ENCODE measurements at places on chromosomes 13 and 19. TPM values are rescaled to one million over a fixed set of nuclear protein-coding genes. Genes with fewer than 3 reads are reported as not detected.

The APOE gene
- total RNA-seq = 2,216 TPM

DNA sequence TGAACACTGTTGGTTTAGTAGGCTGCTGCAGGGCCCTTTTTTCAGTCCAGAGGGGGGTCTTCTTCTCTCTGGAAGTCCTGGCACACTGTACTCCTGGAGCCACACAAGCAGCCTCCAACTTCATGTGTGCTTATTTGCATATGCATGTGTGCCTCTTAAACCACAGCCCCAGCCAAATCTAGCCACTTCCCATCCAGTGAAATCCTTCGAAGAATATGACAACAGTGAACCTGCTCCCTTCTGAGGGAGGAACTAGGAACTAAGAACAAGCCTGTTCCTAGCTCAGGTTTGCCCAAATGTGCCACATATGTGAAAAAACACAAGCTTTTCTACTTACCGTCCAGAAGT, 348.5 kb downstream of the FOXO1 start:
- peaks cover 2% of the 10 kb centered on the region for H3K4me1 ChIP-seq
- no peak for DNase-seq
- no peak overlapping the region for H3K4me3 ChIP-seq
- H3K36me3 ChIP-seq = no peaks in the 10 kb centered on the region
- no peaks in the 10 kb centered on the region for H3K27me3 ChIP-seq

GRCh38 chr13:39226359-39226758, 188.1 kb downstream of the NHLRC3 start:
- no peaks in the 10 kb centered on the region for H3K27me3 ChIP-seq
- H3K4me3 ChIP-seq = no peak overlapping the region
- H3K27ac ChIP-seq = no peak overlapping the region
- no peaks in the 10 kb centered on the region for H3K36me3 ChIP-seq
- DNase-seq = no peak

- no peaks in the 10 kb centered on the region for H3K4me1 ChIP-seq
- peaks cover 64% of the 10 kb centered on the region for H3K36me3 ChIP-seq
- H3K27ac ChIP-seq = peak overlapping the region; percentile 1
- H3K27me3 ChIP-seq = no peaks in the 10 kb centered on the region
- H3K4me3 ChIP-seq = no peak overlapping the region
Measured at GRCh38 chr13:112842343-112842856, 126.6 kb upstream of the MCF2L start.

DNA sequence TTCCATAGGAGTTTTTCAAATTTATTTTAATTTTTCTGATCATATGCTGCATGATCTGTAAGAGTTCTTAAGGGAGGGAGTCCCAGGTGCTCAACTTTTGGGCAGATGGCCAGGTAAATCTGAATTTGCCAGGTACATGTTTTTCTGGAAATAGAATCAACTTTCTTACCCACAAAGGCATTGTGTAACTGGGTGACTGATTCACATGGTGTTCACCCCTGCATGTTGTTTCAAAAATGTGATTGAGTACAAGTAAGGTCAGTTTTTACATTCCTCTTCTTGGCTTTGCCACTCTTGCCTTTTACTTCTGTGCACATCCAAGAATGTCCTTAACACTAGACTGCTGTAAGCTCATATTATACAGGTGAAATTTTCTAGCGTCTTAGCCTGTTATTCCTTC, 30.4 kb downstream of the RB1 start:
- no peaks in the 10 kb centered on the region for H3K27me3 ChIP-seq
- no peaks in the 10 kb centered on the region for H3K4me1 ChIP-seq
- DNase-seq = no peak
- H3K27ac ChIP-seq = no peak overlapping the region
- no peaks in the 10 kb centered on the region for H3K36me3 ChIP-seq

DNA sequence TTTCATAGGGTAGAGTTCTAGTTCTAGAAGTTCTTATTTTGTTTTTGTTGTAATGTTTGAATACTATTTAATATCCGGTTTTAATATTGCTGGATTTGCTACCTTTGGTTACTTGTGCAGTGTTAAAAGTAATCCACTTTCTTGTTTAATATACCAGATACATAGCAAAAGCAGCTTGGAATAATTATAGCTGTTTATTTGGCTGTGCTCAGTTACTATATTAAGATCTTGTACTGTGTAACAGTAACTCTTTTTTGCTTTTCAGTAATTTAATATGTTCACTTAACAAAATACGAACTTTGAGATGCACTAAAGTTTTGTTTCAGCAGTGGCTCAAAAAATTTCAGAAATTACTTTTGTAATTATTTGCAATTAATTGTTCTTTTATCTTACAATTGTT, 50.9 kb downstream of the AKAP11 start:
- no peak for DNase-seq
- peaks cover 3% of the 10 kb centered on the region for H3K36me3 ChIP-seq
- peaks cover 14% of the 10 kb centered on the region for H3K4me1 ChIP-seq
- no peak overlapping the region for H3K4me3 ChIP-seq
- H3K27me3 ChIP-seq = no peaks in the 10 kb centered on the region

DNA sequence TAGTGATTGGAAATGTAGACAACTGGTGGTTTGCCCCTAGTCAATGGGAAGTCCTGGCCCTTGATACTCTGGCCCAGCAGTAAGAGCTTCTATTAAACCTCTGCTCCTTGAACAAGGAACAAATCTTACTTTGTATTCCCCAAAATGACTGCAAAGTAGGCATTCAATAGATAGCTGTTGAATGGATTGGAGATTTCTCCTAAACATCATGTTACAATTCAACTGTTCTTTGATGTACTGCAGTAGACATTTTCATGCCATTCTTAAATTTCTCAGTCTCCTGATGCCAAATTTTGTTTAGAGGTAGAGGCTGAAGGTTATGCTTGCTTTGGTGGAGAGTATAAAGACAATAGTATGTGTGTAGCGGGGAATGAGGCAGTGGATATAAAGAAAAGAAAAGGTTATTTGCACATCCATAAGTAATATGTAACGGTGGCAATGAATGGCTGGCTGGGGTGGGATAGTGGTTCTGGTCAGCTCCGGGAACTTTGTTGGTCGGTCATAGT, 12.8 kb downstream of the MIR17HG start:
- H3K4me3 ChIP-seq = no peak overlapping the region
- DNase-seq = no peak
- no peaks in the 10 kb centered on the region for H3K4me1 ChIP-seq
- H3K36me3 ChIP-seq = peaks cover 38% of the 10 kb centered on the region
- H3K27me3 ChIP-seq = no peaks in the 10 kb centered on the region
- H3K27ac ChIP-seq = no peak overlapping the region

The ZNF728 gene
- total RNA-seq = not detected

GRCh38 chr19:4499318-4499717, 19.0 kb downstream of the PLIN4 start:
- no peak overlapping the region for H3K4me3 ChIP-seq
- H3K27ac ChIP-seq = no peak overlapping the region
- peaks cover 29% of the 10 kb centered on the region for H3K36me3 ChIP-seq
- no peak for DNase-seq

DNA sequence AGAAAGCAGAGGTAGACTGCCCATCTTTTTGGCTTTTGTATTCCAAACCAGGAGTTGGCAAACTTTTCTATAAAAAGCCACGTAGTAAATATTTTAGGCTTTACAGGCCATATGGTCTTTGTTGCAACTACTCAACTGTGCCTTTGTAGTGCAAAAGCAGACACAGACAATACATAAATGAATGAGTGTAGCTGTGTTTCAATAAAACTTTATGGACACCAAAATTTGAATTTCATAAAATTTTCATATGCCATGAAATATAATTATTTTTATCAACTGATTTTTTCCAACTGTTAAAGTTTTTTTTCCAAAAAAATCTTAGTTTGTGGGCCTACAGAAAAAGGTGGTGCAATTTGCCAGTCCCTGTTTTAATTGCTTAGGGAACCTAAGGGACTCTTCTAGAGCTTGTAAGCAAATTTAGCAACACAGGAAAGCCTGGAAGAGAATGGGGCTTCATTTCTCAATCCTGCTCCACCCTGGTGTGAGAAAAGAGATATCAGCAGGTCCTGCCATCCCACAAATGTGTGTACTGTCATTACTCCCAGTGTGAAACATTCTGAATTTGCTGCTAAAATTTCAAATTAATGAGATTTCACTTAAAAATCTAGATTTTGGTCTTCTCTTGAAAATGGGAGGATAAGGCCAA, 194.2 kb downstream of the RGCC start:
- no peaks in the 10 kb centered on the region for H3K27me3 ChIP-seq
- no peak overlapping the region for H3K4me3 ChIP-seq
- no peak overlapping the region for H3K27ac ChIP-seq

All from endodermal cell (in vitro differentiated cells).